Regular cardiac myocyte (primary cell): ENCODE measurements at places on chromosomes 6 and 20. TPM values are rescaled to one million over a fixed set of nuclear protein-coding genes. Genes with fewer than 3 reads are reported as not detected.

Gene LAMA4
- total RNA-seq = 173 and 472 TPM in 2 replicates

Gene KCNB1
- under 0.01 TPM in 2 replicates for total RNA-seq

Gene HLA-DRB5
- total RNA-seq = 0.28 TPM in 1 of 2 replicates, not detected in the other

Gene CTAGE9
- not detected in 2 replicates for total RNA-seq

Gene KIAA0408
- total RNA-seq = 0.38 and 0.85 TPM in 2 replicates

Gene GHRH
- not detected in 2 replicates for total RNA-seq

Gene LY6G6C
- under 0.01 TPM in 1 of 2 replicates, not detected in the other for total RNA-seq

Gene NNAT
- 0.19 TPM in 1 of 2 replicates, not detected in the other for total RNA-seq

Gene AFG1L
- 3.5 and 7.0 TPM in 2 replicates for total RNA-seq

Gene TMEM244
- not detected in 2 replicates for total RNA-seq

Gene SALL4
- under 0.01 and 0.28 TPM in 2 replicates for total RNA-seq

Gene HSPA12B
- 0.28 TPM in 1 of 2 replicates, not detected in the other for total RNA-seq

Gene ADGRG6
- 1.3 and 2.8 TPM in 2 replicates for total RNA-seq

Gene BMP6
- 22.0 and 47.4 TPM in 2 replicates for total RNA-seq

Gene CPNE5
- under 0.01 TPM in 1 of 2 replicates, not detected in the other for total RNA-seq

Gene MAP1LC3A
- total RNA-seq = 10.7 and 20.3 TPM in 2 replicates

Gene SLC35A1
- total RNA-seq = 17.4 and 24.8 TPM in 2 replicates

Gene CAGE1
- under 0.01 TPM in 2 replicates for total RNA-seq

Gene PHACTR3
- total RNA-seq = under 0.01 TPM in 1 of 2 replicates, not detected in the other

Gene RHAG
- not detected in 2 replicates for total RNA-seq

Gene TFEB
- 3.4 and 5.0 TPM in 2 replicates for total RNA-seq

Gene GTPBP2
- 38.0 and 59.8 TPM in 2 replicates for total RNA-seq

Gene SLC32A1
- total RNA-seq = under 0.01 TPM in 1 of 2 replicates, not detected in the other

Gene PPIL6
- total RNA-seq = 1.9 and 6.5 TPM in 2 replicates

Gene WFDC5
- total RNA-seq = not detected in 2 replicates

Gene KCNK5
- total RNA-seq = not detected in 2 replicates

Gene VWA7
- total RNA-seq = under 0.01 TPM in 1 of 2 replicates, not detected in the other

Gene SPEF1
- under 0.01 and 0.19 TPM in 2 replicates for total RNA-seq

Gene SLC22A7
- total RNA-seq = not detected in 2 replicates

Gene FOXS1
- 6.5 and 9.3 TPM in 2 replicates for total RNA-seq

Gene OR2B2
- total RNA-seq = not detected in 2 replicates

Gene ZBTB9
- total RNA-seq = 3.7 and 7.1 TPM in 2 replicates
